H9 (cell line): ENCODE measurements at places on chromosomes 5 and 9.

- DNase-seq = no peak
Observed at GRCh38 chr9:106648799-106649198, 214.2 kb upstream of the ZNF462 start.

- no peak for DNase-seq
Observed at GRCh38 chr9:132757016-132757415, 86.8 kb downstream of the GTF3C4 start.

DNA sequence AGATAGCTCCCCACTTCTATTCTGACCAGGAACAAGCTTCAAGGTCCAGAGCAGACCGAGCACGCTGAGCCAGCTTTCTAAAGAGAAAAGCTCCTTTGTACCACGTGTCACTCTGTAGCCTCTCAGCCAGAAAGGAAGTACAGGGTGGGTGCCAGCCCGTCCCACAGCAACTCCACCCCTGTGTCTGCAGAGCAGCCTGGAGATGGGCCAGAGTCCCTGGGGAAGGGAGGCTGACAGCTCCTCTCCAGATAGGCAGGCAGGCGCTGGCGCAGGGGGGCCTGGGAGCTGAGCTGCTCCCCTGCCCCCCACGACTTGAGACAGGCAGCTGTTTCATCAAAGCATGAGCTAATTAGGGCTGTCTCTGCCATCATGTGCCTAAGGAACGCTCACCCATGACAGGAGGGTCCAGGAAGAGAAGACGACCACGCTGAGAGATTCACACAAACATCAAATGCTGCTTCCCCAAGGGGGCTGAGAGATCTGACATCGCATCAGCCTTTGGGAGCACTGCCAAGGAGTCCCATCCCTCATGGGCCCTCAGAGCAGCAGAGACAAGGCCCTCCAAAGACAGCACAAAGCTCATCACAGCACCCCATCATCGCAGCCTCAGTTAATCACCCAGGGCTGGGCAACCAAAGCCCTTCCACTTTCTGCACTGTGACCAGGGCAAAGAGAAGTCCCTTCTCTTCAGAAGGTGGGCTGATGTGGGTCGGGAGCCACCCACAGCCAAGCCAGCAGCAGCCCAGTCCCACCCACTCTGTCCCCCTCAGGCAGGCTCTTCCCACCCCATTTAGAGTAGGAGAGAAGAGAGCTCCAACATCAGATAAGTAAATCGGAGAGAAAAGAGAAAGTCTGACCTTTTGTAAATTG is 78.5 kb upstream of the LRRTM2 start:
- DNase-seq = no peak

GRCh38 chr9:80378669-80379293 is 807.0 kb downstream of the TLE4 start:
- DNase-seq = no peak

DNA sequence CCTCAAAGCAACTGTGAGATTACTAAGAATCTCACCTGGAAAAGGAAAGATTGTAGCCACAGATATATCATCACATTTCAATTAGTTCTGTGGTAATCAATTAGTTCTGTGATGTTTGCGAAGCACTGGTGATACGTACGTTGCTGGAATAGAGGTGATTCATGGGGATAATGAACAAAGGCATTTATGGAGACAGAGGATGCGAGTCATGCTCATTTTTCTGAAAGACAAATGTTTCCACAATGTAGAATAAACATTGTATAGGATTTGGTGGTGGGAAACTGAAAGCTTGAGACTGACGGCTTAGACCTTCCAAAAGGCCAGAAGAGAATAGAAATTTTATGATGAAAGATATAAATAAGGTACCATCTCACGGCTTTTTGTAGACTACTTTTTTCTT is 507.3 kb upstream of the TYRP1 start:
- no peak for DNase-seq

- DNase-seq = no peak
Observed at GRCh38 chr9:33107762-33108161, 31.3 kb upstream of the SMU1 start.

GRCh38 chr5:9903801-9904200 is 273.6 kb upstream of the TAS2R1 start:
- no peak for DNase-seq

GRCh38 chr9:37119360-37119759 is 1.0 kb upstream of the ZCCHC7 start:
- DNase-seq = no peak

- DNase-seq = no peak
Observed at GRCh38 chr5:143214458-143214857, 189.0 kb downstream of the NR3C1 start.

- DNase-seq = no peak
Observed at GRCh38 chr9:96331236-96331947, 29.4 kb upstream of the HSD17B3 start.

GRCh38 chr5:76022611-76023010 is 60.6 kb upstream of the SV2C start:
- DNase-seq = no peak

DNA sequence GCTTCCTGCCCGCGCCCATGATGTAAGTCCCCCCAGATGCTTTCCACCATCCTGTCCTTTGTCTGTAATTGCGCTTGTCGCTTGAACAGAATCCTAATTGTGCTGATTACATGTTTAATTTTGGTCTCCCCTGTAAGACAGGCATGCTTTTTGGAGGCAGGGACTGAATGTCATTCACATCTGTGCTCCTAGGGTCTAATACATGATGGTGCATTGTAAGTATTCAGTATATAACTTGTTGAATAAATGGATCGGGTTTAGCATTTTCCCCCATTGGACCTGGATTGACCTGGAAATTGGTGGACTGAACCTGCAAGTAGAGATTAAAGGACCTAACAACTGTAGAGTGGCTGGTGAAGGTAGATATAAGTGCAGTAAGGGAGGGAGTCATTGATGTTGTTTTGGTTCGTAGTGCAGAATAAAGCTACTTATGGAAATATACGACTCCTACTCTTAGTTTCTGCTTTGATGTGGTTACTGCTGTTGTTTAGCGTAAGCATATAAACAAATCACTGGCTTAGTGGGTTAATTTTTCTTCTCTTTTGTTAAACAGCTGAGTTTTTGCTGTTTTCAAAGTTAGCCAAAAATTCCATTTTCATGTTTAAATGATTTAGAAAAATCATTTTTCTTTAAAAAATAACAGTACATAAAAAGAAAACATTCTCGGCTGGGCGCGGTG is 57.3 kb downstream of the TRIO start:
- no peak for DNase-seq

GRCh38 chr5:133715616-133716015 is 103.3 kb upstream of the FSTL4 start:
- peak; percentile 7 for DNase-seq

DNA sequence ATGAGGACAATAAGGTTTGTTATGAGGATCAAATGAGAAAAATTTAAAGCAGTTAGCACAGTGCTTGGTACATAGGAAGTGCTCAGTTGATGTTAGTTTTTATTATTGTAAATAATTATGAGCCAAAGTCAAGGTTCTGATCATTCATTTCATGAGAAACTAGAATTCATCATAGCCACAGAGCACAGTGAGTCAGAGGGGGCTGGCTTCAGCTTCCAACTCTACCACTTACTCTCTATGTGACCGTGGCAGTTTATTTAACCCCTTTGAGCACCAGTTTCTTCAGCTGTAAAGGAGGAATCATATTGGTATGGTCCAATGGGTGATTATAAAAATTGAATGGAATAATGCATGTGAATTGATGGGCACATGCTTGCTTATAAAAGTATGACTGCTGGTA is 39.4 kb downstream of the KLHL3 start:
- DNase-seq = no peak

DNA sequence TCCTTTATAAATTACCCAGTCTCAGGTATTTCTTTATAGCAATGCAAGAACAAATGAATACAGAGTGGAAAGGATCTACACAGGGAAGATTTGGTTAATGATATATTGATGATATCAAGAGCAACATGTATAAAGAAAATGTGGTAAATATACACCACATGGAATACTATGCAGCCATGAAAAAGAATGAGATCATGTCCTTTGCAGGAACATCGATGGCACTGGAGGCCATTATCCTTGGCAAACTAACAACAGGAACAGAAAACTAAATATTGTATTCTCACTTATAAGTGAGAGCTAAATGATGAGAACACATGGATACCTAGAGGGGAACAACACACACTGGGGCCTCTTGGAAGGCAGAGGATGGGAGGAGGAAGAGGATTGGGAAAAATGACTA is 19.9 kb upstream of the PUM3 start:
- DNase-seq = no peak

GRCh38 chr9:33884856-33885701 is 68.1 kb downstream of the UBE2R2 start:
- no peak for DNase-seq

DNA sequence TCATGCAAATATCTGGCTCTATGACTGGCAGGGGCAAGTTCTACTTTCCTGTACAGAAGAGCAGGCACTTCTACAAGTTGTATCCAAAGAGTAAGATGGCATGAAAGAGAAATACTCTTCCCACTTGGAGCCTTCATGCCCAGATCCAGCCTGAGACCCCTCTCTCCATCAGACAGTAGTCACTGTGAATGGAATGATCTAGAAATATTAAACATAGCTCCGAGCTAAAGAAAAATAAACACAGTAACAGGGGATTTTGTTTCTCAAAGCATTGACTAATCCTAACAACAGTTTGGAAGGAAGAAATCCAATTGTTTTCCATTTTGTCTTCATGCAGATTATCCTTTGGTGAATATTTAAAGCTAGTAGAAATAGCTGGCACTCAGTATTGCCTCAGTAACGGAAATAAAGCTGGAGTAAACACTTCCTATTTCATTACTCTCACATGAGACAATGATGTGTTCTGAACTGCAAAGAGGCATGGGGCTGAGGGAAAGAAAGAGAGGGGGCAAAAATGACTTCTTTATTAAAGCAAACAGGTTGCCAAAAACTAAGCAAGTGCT is 100.0 kb downstream of the SEMA5A start:
- DNase-seq = no peak

GRCh38 chr9:38003946-38004808 is 64.8 kb downstream of the SHB start:
- DNase-seq = no peak

DNA sequence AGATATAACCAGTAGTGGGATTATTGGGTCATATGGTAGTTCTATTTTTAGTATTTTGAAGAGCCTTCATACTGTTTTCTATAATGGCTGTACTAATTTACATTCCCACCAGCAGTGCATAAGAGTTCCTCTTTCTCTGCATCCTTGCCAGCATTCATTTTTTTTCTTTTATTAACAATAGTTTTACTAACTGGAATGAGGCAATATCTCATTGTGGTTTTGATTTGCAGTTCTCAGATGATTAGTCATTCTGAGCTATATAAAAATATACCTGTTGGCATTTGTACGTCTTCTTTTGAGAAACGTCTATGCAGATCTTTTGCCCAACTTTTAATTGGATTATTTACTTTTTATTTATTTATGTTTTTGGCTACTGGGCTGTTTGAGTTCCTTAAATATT is 1579.3 kb upstream of the CDH6 start:
- DNase-seq = no peak

DNA sequence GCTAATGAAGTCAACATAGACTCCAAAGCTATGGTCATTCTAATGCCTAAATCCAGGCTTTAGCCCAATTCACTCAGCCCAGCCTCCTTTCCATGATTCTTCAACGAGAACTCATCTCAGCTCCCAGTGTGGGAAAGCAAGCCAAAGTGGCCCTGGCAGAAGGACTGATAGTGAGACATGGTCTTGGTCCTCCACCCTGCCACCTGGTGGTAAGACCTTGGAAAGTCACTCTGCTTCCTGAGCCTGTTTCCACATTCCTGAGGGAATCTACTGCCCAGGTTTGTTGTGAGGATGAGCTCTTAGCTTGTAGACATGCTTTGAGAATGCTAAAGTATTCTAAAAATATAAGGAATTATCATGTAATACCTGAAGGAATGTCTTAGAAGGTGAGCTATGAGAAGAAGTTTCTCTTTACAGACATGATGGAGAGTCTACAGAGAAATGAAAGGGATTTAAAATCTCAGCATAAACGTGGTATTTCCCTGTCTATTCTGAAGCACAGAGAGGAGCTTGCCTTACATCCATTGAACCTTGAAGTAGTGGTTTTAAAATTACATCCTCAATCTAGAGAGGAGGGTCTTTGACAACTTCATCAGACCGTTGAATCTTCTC is 173.5 kb downstream of the TRIM32 start:
- peak; percentile 85 for DNase-seq

DNA sequence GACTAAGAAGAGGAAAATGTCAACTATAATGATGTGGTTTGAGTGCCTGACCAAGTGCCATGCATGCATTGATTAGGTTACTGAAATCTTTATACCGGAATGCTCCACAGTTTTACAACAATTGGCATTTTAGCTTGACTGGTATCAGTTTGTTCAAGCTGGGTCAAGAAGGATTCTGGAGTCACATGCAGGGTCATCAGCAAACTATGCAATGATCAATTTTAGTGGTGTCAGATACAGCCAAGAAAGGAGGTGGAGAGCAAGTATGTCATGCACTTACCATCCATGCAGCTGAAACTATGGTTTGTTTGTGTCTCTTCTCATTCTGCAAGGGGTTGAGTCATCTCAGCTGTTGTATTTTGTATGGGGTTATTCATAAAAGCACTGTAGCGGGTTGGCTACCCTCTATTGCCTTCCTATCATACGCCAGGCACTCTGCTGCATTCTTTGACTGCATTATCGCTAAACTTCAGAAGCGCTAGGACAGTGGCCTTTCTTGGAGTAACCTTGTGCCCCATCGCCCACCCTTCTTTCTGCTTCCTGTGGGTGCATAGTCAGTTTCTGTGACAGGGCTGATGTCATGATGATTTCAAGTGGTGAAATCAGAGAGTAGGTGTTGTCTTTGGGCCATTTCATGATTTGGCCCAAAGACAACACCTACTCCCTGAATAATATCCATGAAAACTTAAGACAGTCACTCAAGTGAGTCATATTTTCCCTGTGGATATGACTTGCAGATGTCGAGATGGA is 145.4 kb downstream of the MTX3 start:
- DNase-seq = no peak

DNA sequence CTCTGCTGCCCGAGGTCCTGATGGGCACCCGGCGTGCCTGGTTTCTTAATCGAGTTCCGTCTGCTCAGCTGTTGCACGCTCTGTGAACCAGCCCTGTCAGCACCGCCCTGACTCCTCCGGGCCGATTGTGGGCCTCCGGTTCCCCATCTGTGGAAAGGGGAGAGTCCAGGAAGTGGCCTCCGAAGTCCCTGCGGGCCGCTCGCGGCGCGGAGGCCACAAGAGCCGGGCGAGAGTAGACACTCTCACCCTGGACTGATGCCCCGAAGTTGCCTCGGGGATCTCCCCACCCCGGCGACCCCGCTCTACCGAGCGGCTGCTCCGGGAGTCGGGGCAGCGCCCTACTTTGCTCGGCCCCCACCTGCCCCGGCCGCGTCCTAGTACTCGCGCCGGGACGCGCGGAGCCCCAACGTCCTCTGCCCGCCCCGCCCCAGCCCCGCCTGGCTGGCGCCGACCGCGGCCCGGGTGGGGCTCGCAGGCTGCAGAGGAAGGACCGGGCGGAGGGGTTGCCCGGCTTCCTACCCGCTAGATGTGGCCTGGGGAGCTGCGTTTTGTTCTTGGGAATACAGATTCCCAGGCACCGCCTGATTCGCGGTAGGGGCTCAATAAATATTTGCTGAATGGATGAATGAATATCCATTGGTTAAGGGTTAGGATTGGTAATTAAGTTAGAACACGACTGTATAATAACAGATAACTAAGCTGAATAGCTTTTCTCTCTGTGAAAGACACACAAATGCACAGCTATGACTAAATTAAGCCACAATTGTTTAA is 935 bp upstream of the ZNF367 start:
- peak; percentile 62 for DNase-seq

- no peak for DNase-seq
Observed at GRCh38 chr5:6572825-6573380, 59.9 kb downstream of the NSUN2 start.

- DNase-seq = no peak
Observed at GRCh38 chr5:77840930-77841329, 64.8 kb upstream of the TBCA start.
